Fibroblast of skin of abdomen (primary cell): ENCODE measurements at places on chromosomes 2 and 18.
A peak's percentile ranks its signal among the peaks of the same experiment; 100 is the strongest.

DNA sequence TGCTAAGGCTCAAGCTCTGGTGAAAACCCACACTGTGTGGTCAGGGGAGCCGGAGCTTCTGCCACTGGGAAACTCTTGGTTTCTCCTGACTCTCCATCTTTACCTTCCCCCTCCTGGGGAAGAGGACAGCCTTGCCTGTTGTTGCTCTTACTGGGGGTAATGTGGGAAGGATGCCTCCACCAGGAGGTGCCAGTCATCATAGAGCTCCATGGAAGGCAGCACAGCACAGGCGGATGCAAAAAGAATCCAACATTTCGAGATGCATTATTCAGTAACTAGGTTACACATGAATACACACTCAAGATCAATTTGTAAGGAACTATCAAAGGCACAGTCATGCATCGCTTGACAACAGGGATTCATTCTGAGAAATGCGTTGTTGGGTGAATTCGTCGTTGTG is 322.6 kb downstream of the AFF3 start:
- DNase-seq = no peak

- DNase-seq = no peak
These were observed 401.6 kb downstream of the XIRP2 start for GRCh38 chr2:167289651-167290410.

DNA sequence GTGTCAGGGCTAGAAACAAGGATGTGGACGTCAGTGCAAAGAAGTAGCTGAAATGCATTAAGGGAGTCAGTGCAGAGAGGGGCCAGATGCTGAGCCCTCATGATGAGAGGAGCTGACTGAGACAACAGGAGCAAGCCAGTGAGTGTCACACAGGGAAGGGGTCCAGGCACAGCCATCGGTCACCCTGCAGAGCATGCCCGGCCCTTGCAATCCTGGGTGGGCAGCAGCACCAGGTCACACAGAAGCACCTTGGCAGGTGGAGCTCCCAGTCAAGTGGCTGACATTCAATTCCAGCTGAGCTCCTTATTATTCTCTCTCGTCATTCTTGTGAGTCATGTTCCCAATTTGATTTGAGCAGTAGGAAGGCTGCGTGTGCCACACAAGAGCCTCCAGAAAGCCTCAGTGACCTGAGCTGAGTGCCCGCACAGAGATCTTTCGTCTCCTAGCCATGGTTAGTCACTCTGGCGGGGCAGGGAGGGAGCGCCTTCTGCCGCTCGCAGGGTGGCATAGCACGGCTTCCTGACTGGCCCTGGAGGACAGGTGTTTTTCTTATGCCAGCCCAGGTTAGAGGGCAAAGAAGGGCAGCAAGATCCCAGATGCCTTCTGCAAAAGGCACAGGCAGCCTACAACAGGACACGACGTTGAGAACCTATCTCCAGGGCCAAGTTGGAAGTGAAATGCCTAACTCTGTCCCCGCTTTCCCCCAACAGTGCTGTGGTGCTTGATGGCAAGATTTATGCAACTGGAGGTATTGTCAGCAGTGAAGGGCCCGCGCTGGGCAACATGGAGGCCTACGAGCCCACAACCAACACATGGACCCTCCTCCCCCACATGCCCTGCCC is 220.9 kb downstream of the ATAD2B start:
- no peak for DNase-seq

DNA sequence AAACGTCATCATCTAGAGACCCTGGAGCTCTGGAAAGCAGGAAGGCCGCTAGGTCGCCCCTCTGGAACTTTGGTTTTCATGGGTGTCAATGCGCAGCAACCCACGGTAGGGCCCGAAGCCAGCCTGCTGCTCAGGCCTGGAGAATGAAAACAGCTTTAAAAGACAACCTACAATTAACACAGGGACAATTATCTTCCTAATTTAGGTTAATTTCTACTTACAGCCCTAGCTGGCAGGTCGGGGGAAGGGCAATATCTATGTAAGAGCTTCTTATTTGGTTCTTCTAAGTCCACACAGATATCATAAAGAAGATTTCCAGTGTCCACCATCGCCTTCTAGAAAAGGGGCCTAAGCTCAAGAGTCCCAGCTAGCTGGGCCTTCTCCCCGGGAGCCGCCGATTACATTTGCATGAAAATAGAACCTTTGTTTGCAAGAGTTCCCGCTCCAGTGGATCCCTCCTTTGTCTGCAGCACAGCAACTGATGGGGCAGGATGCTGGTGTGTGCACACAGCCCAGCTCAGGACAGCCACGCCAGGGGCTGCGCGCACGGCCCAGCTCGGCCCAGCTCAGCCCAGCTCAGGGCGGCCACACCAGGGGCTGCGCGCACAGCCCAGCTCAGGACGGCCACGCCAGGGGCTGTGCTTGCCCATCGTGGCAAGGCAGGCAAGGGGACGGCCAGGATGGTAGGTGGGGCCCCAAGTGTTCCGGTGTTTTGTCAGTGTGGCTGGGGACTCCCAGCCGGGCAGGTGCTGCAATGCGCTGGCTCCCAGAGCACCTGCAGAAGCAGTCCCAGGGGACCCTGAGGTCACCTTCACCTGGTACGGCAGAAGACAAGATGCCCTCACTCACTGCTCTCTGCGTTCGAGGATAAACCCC is 109.1 kb downstream of the HDAC4 start:
- DNase-seq = no peak

DNA sequence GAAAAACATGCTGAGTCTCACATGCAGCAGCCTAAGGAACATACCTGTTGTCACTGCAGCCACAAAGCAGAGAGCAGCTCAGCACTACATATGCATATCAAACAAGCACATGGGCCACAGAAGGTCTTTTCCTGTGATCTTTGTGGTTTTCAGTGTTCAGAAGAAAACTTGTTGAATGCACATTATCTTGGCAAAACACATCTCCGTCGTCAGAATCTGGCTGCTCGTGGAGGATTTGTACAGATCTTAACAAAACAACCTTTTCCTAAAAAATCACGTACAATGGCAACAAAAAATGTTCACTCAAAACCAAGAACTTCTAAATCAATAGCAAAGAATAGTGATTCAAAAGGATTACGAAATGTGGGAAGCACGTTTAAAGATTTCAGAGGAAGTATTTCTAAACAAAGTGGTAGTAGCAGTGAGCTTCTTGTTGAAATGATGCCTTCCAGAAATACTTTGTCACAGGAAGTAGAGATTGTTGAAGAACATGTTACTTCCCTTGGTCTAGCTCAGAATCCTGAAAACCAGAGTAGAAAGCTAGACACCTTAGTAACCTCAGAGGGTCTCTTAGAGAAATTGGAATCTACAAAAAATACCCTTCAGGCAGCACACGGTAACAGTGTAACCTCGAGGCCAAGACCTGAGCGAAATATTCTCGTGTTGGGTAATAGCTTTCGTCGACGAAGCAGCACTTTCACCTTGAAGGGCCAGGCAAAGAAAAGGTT is 34.1 kb downstream of the ZNF407 start:
- DNase-seq = peak; percentile 53

DNA sequence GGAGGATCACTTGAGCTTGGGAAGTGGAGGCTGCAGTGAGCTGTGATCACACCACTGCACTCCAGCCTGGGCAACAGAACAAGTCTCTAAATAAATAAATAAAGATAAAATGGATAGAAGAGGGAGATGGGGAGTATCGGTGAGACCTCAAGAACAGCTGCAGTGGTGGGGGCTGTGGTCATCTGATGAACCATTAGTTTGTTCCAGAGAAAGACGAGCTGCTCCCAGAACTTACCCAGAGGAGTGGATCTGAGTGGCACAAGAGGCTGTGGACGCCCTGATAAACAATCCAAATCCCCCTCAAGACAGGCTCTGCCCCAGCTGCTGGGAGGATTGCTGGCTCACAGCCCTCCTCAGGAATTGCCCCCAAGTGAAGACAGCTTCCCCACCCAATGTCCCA is 26.7 kb downstream of the TMEM127 start:
- no peak for DNase-seq

DNA sequence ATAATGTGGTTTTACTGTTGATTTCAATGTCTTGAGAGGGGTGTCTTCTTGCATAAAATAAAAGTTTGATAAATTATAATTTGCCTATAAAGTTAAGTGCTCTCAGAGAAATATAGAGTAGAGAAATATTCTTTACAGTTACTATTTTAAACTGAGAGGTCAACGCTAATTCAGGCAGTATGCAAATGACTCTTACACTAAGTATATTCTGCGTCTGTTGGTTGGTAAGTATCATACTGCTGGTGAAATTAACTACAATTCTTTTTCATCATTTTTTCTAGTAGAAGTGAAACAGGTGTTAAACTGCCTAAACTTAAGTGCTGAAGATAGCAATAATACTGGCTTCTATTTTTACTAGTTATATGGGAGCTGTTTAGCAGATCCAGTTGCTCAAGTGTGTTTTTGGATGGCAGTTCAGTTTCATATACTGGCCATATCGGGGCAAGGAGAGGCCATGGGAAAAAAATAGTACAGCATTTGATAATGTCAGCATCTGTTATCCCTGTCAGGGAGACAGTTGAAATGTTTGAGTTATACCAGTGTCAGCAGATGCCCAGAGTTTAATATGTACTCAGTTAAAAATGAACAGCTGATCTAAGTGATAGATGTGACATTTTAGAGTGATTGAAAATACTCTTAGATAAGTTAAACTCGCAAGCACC is 86.2 kb downstream of the MIB1 start:
- DNase-seq = no peak

GRCh38 chr2:81078631-81079030 is 774.1 kb upstream of the LRRTM1 start:
- no peak for DNase-seq

DNA sequence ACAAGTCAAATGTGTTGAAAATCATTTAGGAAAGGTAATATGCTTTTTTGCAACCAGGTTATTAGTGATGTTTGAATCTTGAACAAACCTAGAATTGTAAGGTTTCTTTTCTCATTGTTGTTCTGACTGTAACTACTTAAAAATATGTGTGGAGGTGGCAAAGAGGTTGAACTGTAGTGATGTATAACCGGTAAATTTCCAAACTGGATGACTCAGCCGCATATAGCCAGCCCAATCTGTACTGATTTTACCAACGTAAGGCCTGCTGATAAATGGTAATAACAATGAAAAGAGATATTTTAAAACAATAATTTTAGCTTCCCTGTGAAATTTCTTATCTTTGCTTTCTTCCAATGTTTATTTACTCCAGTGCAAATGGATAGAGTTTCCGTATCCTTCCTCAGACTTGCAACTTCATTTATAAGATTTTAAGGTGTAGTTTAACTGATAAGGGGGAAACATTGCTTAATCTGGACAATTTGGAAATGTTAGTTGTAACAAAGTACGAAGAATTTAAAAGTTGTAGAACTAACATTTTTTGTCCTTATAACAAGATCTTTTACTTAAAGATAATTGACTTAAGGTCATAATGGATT is 1170.4 kb upstream of the ZEB2 start:
- no peak for DNase-seq

DNA sequence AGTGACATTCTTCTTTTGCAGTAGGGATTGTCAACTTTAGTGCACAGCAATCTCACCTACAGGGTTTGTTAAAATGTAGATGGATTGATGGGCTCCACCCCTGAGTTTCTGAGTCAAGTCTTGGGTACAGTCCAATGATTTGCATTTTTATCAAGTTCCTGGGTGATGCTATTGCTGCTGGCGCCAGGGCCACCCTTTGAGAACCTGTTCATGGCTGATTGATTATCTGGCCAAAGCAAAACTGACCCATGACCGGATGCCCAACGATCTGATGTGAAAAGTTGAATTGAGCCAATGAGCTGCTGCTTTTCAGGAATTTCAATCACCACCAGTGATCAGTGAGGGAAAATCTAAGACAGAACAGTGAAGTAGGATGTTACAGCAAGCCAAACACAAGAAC is 675.3 kb downstream of the TMEM182 start:
- no peak for DNase-seq

- DNase-seq = no peak
These were observed 259.1 kb downstream of the PRKCE start for GRCh38 chr2:45910473-45911060.

- DNase-seq = no peak
These were observed 7.7 kb upstream of the PXDN start for GRCh38 chr2:1751767-1752725.

DNA sequence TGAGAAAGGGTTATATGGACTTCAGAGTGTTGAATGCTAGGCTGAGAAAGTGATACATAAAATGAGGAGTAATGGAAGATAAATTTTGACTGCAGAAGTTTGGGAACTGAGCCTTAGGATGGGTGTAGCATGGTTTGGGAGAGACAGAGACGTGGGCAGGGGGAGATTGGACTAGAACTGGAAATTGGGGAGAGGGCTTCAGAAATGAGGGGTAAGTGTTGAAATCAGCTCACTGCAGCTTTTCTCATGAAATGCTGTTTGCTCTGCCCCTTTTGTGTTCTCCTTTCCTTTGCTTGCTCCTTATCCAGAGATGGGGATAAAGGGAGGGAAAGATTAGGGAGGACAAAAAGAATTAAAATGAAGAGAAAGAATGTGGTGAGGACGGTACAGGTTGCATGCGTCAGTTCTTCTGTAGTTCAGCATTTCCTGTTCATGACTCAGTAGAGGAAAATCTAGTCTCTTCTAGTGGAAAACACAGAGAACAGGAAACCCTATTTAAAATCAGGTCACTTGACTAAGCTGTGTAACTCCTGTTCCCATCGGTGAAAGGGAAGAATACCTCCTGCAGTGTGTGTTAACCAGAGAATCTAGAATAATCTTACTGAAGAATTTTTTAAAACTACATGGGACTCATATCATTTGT is 105.6 kb downstream of the CRIM1 start:
- peak; percentile 90 for DNase-seq
